ENCODE measurements at places on chromosomes 7 and 10.

DNA sequence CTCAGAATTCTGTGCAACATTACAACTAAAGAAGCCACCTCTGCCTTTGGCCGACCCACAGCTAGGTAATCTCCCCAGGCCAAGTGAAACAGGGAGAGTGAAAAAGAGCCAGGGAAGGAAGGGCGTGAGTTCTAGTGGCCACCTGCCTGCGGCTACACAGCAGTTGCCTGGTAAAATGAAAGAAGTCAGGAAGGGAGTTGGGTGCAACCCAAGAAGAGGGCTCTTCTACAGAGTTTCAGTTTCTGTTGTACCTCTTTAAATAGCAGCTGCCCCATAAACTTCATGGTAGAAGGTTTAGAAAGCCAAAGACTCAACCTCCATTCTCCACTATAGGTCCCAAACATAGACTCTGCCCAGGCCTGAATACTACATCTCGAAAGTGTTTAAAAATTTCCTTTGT is 76.2 kb upstream of the TMEM168 start:
- no peak for DNase-seq

DNA sequence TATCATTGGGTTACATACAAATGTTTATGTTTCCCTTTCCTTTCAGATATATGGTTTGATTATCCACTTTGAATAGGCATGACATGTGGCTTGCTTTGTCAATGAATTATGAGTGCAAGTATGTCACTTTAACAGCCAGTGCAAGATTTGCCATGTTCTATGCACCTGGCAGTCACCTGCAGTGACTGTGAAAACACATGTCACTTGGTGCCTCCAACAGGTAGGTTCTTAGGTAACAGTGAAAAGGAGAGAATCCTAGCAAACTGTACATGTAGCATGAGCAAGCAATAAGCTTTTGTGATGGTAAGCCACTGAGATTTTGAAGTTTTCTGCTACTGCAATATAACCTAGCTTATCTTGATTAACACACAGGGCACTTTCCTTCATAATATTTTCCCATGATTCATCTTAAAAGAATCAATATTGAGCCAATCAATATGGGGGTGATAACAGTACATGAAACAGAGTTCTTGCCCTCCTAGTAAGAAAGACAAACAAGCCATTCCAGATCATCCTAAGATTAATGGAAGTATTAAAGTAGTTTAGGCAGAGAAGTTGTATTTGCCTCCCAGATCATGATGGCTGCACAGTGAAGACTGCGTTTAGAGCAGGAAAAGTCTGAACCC is 7.9 kb upstream of the RALA start:
- no peak for DNase-seq

DNA sequence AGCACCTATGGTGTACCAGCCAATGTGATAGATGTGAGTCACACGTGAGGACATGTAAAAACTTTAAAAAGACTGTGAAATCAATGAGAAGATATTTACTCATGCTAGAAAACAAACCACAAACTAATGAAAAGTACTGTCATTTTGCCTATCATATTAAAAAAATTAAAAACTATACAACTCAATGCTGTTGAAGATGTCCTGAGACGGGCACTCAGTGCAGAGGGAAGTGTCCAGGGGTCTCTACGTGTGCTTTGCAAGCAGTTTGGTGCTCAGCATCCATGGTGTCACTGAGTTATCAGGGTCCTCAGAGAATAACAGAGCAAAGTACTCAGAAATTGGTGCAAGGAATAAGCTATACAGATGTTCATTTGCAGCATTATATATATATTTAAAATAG is 162.3 kb downstream of the HECW1 start:
- no peak for DNase-seq

DNA sequence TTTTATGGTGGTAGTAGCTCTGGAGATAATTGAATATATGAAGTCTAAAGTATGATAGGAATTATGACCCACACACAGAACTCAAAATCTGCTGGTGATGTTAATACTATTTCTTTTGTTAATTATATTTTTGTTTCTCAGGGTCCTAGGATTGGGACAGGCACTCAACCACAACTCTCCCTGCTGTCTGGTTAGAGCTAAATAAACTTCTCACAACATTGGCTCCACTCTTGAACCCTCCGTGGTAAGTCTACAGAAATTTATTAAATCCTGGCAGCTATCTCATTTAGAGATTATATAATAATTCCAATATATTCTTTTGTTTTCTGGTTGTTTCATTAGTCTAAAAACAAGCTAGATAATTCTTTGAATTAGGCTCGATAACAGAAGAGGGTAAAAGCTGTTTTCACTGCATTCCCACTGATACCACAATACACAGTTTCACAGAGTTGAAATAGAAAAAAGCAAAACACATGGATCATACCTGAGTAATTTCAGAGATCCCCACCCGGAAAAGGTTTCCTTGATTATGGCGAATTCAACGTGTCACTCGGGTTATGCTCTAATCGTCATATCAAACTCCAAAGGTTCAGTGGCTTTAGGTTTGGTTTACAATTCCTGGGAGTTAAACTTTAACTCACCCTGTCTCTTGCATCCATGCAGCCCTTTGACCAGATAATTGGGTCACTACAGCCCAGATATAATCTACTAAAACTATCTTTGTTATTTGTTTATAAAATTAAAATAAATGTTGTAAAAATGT is at the start of gene A1CF:
TSS of gene A1CF (minus strand) at position 531 of the 763 bp plus-strand sequence. CDS start 25,687 bp downstream, outside the sequence.
- no peak for DNase-seq

DNA sequence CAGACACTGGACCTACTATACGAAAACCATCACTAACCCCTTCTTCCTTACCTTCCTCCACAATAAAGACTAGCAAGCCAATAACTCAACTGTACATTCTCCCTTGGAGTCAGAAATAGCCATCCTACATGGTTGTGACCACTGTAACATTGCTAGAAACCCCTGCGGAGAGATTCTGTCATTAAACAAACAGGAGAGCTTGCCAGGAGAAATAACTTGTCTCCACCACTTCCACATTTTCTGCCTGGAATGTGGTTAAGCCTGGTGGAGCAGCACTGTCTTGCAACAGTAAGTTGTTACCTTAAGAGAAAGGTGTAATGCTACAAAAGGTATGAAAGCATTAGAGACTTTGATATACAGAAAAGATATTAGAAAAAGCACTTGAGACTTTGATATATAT is 45.8 kb downstream of the THSD7A start:
- DNase-seq = no peak

- peak; percentile 69 for DNase-seq
Observed at GRCh38 chr10:30493609-30494530, 59.9 kb downstream of the MAP3K8 start.

DNA sequence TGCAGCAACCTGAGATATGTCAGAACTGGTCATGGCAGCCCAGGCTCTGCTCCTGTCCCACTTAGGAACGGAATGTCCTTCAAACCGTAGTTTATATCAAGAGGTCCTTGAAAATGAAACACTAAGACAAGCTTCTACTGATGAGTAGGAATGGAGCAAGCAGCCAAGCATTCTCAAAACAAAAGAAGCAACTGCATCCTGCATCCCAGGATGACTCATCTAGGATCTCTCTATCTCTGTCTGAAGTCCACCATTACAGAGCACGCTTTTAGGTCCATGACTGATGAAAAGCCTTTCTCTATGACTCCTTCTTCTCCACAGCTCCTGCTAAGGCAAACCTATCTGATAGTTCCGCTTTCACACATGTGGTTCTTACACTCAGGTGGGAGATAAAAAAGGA is 16.3 kb downstream of the MBL2 start:
- no peak for DNase-seq

DNA sequence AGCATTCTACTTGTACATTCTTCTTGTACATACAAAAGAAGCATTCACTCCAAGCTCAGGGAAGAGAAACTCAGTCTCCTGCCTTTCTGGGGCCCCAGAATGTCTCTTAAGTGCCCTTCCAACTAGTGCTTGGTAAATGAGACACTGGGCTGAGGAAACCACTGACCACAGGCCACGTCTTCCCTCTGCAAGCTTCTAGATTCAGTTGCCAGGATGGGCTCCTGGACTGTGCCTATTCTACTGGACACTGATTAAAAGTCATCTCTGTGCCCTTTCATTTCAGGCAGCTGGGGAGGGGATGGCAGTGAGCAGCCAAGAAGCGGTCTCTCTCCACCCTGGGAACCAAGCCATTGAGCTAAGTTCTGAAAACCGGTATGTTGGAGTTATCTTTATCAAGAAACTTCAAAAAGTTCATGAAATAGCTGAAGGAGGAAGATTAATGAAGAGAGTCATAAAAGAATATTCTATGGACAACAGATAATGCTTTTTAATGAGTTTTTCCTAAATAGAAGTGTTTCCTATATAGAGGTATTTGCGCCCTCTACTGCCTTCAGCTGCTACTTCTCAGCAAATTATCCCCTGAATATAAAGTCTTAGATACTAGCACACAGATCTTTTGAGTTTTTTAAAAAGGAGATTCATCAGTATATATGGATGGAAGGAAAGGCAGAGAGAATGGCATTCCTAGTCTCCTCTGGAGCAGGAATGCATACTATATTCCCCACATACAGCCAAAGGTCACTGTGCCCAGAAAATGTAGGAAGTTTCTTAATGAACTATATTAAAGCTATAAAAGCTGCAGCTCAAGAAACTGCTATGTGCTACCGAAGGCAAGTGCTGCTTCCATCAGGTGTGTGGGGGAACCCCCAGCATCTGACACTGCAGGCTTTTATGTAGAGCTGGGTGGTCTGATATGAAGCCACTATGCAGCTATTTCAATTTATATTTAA is 8.4 kb upstream of the IFIT1B start:
- peak; percentile 7 for DNase-seq

- DNase-seq = no peak
Observed at GRCh38 chr7:94871132-94871531, 36.3 kb upstream of the PPP1R9A start.

GRCh38 chr7:82740246-82740848 is 296.8 kb upstream of the CACNA2D1 start:
- DNase-seq = no peak

GRCh38 chr10:121681997-121682687 is 83.9 kb upstream of the FGFR2 start:
- no peak for DNase-seq

DNA sequence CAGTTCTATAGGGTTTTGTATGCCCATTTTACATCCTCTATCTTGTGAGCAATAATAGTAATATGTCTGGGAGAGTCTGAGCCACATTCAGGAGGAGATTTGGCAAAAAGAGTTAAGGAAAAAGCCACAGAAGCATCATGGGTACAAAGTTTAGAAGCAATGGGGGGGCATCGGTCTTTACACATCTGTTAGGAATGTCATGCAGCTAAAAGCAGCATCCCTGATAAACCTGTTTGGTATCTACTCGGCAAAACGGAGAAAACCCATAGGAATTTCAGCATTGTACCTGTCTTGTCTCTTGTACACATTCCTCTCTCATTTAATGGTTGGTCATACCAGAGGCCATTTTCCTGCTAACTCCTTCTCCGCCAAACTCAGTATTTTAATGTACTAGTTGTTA is 12.5 kb upstream of the HERPUD2 start:
- DNase-seq = no peak

GRCh38 chr7:110839866-110840265 is 251.1 kb upstream of the LRRN3 start:
- no peak for DNase-seq

DNA sequence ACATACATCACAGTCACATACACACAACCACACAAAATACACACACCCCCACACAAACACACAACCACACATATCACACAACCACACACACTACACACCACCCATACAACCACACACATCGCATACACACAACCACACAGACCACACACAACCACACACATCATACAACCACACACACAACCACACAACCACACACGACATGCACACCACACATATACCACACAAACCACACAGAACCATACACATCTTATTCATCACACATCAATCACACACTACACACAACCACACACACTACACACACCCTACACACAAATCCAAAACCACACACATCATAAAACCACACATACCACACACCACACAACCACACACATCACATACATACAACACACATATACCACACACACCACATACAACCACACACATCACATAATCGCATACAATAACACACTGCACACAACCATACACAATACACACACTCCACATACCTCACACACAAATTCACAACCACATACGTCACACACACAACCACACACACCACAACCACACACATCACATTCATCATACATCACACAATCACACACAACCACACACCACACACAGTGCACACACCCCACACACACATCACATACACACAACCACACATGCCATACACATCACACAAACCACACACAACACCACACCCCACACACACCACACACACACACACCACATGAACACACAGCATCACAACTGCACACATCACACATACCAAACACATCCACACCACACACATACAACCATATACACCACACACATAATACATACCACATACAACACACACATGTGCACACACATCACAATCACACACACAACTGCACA is 30.4 kb downstream of the GPRIN2 start:
- no peak for DNase-seq

DNA sequence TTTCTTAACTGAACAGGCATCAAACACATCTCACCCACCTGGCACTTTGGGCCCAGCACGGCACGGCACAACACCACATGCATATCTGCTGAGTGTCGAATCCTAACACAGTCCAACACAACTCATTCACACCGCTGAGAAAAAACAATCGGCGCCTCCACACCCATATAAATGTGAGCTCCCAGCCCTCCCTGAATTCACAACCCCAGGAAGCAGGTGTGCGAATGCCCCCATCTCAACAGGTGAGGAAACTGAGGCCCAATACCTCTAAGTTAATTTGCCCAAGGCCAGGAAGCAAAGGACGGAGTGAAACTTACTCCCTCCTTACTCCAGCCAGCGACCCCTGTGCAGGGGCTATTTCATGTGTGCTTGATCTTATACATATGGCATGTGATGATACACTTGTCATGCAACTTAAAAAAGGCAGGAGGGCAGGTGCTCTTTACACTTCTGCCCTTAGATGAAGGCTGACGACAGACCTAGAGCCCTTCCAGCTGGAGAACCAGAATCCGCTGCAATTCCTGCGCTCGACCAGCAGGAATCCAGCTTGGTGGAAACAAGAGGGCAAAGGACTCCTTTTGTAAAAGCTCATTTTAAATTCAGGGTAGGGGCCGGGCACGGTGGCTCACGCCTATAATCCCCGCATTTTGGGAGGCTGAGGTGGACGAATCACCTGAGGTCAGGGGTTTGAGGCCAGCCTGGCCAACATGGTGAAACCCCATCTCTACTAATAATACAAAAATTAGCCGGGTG is 116.0 kb downstream of the LARP4B start:
- no peak for DNase-seq

- no peak for DNase-seq
Observed at GRCh38 chr10:35398355-35398754, 62.0 kb downstream of the CCNY start.

- no peak for DNase-seq
Observed at GRCh38 chr7:87318741-87319140, 26.7 kb upstream of the CROT start.

GRCh38 chr7:114422507-114423501 is 8.2 kb downstream of the FOXP2 start:
- DNase-seq = no peak

DNA sequence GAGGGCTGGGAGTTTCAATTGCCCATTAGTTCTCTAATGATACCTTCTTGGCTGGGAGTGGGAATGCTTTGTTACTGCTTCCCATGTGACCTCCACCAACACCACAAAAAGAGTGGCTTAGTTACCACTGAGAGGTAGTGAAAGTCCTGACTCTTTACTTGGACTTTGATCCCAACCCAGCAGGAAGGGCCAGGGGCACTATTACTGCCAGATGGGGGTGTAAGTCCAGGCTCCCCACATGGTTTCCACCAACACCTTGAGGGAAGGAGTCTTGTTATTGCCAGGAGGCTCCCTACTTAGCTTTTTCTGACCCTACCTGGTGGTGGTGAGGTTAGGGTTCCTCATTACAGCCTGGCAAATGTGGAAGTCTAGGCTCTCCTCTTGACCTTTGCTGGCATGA is 11.4 kb downstream of the GGCT start:
- DNase-seq = no peak

Measured in GDM1 (cell line).